ENCODE measurements at places on chromosomes 11 and 22.
A peak's percentile ranks its signal among the peaks of the same experiment; 100 is the strongest.

GRCh38 chr11:32817181-32817851, 12.4 kb upstream of the PRRG4 start:
- no peak for DNase-seq

GRCh38 chr11:33704240-33705002, 3.8 kb upstream of the C11orf91 start:
- no peak for DNase-seq

- DNase-seq = no peak
Measured at GRCh38 chr11:80698637-80699036, 1257.8 kb upstream of the TENM4 start.

DNA sequence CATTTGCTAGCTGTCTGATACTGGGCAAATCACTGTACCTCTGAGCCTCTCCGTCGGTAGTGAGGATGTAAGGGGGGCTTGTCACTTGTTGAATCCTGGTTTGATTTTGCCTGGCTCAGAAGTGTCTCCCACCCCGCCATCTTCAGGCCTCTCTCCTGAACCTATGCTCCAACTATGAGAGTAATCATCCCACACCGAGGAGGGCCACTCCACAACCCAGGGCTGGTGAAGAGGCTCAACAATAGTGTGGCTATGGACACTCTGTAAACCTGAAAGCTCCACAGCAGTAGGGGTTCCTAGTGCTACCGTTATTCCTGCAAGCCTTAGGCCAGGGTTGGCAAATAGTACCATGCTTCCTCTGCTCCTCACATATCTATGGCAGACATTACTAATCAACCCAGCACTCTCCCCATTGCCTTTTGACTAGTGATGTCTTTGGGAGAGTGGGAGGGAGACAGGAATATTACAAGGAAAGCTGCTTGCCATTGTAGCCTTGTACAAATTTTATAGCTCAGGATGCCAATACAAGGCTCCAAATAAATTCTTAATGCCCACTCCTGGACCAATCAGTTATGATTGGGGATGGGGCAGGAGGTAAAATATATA, 134.0 kb upstream of the TEAD1 start:
- no peak for DNase-seq

GRCh38 chr11:2259897-2260451, 10.4 kb downstream of the ASCL2 start:
- no peak for DNase-seq

DNA sequence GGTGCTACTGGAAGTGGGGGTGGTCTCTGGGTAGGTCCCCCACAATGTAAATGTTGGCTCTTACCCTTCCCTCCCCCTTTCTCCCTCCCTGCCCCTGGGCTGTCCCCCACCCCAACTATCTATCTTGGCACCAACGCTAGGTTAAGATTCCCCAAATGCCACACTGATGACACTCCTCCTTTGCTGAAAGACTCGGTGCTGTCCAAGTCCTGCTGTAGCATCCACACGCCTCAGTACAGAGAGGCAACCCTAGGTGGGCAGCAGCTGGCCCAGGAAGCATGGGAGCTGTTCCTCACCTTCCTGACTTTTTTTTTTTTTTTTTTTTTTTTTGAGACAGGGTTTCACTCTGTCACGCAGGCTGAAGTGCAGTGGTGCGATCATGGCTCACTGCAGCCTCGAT, 3.4 kb upstream of the KCTD17 start:
- DNase-seq = no peak

DNA sequence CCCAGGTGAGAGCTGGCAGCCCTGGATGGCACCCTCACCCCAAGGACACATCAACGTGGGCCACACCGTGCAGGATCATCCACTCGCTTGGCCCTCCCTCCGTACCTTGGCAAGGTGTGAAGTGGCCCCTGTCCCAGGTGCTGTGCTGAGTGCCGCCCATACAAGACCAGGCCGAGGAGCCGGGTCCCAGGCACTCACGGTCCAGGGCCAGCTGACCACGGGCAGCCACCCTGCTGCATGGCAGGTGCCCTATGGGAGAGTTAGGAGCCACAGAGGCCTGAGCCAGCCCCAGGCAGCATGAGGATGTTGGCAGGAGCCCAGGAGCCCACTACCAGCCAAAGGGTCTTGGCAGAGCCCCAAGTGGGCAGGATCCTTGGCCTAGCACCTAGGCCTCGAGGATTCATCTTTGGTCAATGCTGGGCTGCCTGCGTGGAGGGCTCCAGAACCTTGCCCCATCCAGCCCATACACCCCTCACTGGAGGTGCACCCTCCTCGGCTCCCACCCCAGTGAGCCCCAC, 19.6 kb downstream of the RTN4R start:
- no peak for DNase-seq

DNA sequence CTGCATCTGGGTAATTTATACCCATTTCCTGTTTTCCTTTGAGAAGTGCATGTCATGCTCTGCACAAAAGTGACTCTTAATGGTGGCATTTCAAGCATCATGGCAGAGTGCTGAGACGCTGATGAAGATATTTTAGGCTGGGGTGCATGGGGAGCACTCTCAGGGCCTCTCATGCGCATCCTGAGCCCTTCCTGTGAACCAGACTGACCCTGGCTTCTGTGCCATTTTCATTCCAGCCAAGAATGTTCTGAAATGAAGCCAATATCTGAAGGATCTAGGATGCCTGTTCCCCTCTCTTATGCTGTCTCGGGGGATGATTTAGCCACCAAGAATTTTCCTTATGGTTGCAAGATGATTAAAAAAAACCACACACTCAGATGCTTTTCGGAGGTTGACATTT, 61.5 kb downstream of the MIAT start:
- no peak for DNase-seq

- DNase-seq = no peak
Measured at GRCh38 chr11:34261820-34262219, 96.0 kb downstream of the ABTB2 start.

DNA sequence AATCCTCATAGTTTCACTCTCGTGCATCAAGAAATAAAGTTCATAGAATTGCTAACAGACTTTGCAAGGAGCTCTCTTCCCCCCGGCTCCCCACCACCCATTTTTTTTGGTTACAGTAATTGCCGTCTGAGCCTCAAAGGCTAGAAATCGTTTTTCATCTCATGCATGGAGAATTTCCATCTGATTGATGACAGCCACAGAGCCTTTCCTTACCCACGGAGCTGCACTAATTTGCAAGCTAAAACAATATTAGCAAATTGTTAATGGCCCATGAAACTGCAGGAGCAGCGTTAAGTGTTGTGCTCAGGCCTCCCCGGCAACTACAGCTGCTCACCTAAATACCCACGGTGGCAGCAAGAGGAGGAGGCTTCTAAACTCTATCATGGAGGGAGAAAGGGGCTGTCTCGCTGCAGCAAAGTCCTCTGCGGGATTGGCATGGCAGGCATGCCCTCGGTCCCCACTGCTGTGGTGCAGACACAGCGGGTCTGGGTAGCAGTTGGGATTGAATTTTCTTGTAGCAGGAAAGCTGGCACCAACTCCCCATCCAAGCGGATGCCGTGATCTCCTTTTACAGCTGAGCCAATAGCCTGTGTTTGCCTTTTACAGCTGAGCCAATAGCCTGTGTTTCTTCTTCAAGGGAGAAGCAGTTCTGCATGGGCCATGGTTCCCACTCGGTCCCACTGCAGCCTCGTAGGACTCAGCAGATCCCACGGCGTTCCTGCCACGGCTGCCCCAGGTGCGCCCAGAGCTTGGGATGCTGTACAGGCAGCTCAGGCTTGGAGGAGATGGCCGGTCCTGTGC, 412.3 kb downstream of the BRD1 start:
- DNase-seq = no peak

- peak; percentile 11 for DNase-seq
Measured at GRCh38 chr11:7348432-7349304, 97.0 kb downstream of the SYT9 start.

DNA sequence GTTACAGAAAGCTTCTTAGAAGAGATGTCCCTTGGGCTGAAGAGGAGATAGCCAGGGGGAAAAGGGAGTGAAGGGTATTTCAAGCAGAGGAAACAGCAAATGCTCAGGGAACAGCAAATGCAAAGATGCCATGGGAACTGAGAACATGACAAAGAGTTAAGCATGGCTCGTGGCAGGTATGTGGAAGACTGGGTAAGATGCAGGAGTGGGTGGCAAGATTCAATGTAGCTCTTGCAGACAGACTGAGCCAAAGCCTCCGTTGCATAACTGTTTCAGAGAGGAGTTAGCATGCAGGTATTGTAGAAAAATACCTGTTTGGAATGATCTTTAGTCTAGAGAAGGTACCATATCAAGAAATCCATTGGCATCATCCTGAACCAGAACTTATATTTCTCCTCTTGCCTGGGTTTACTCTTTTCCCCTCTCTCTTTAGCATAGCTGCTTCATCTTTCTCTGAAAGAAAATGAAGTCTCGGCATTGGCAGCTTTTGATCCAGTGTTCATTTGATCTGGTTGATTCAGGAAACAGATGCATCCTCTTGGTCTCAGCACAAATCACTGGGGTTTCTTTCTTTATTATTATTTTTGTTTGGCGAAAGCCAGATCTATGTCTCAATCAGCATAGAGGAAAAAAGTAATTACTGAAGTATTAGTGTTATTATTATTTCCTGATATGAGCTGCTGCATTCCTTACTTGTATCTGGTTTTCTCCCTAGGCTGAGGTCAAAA, 41.7 kb upstream of the NUP160 start:
- DNase-seq = no peak

- DNase-seq = no peak
Measured at GRCh38 chr11:118612378-118612777, 5.0 kb downstream of the PHLDB1 start.

DNA sequence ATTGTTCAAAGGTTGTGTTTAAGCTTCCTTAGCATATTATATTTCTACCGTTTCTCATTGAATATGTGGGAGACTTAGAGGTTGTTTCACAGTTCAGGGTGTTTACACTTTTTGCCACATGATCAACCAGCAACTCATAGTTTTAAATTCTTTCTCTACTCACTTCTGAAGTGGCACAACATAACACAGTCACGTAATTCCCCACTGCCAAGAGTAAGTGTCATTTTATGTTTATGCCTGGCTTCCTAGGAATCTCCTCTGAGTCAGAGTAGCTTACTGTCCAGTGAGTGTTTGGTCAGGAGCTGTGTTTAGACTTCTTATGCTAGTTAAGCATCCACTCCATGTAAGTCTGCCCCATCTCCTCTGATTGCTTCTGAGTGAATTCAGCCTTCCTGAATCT, 520.8 kb upstream of the KIRREL3 start:
- no peak for DNase-seq

DNA sequence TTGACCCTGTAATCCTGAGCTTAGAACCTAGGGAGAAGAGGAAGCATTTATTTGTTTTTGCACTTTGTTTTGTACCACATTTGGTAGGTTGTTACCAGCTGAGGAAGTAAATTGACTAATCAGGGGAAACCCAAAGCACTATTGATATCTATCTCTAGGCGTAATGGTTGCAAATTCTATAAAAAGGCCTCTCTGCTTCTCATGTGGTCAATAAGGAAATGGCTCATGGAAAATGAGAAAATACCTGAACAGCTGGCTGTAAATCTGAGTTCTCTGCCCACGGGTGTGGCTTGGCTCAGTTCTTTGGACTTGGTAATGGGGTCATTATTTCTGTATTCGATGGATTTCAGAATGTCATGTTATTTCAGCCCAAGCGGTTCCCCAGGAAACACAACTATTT, 42.4 kb downstream of the BARX2 start:
- DNase-seq = no peak

- peak; percentile 91 for DNase-seq
Measured at GRCh38 chr11:72814286-72815109, at the start of gene ATG16L2. TSS of gene ATG16L2 (plus strand) at chr11:72814411. CDS start at chr11:72814446, 35 bp downstream.

DNA sequence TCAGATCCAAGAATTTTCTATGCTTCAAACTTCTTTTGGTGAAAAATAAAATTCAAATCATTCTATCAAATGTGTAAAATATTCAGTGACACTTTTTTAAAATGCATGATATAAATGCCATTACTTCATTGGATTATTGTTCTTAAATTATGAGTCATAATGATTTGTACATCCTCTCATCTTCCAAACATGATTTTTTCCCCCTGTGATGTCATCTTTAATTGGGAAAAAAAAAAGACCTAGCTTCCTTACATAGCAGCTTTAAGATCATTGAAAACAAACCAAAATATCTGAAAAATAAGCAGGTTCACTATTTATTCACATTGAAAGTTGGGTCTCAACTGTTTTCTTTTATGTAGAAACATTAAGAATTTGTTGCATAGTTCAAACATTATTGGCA, 1549.4 kb downstream of the LRRC4C start:
- DNase-seq = no peak

- DNase-seq = no peak
Measured at GRCh38 chr11:34594603-34595002, 26.3 kb upstream of the EHF start.

GRCh38 chr11:118910309-118911112, 15.2 kb downstream of the BCL9L start:
- peak; percentile 76 for DNase-seq

DNA sequence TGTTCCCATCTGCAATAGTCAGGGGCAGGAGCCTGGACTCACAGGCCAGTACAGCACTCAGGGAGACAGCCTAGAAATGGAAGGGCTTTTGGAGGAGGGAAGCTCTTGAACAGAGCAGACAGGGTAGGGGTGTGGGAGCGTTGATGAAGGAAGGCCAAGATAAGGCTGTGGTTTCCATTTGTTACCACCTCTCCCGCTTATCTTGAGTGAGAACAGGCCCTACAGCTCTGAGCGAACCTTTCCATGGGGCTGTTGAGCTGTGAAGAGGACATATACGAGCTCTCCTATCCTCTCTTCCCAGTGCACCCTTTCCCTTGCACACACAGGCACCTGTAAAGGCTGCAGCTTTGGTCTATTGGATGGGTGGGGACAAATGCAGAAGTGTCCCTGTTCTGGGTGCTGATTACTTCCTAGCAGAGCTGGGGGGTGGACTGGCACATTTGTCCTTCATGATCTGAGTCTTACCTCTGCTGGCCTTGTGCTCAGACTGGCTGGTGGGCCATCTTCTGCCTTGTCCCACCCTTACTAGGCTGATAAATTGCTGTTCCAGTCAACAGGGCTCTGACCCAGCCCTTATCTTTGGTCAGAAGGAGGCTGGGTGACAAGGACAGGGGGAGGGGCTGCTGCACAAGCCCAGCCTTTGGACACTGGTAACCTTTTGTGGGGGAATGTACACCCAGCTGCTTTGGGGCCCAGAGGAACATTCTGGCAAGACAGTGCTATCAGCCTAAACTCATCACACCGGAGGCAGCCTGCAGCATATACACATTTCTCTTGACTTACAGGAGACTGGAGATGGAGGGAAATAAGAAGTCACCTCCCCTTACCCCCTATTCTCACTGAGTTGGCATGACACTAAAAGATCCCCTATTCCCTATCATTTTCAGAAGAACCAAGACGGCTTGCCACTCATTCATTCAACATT, 80.1 kb upstream of the NNMT start:
- DNase-seq = no peak

DNA sequence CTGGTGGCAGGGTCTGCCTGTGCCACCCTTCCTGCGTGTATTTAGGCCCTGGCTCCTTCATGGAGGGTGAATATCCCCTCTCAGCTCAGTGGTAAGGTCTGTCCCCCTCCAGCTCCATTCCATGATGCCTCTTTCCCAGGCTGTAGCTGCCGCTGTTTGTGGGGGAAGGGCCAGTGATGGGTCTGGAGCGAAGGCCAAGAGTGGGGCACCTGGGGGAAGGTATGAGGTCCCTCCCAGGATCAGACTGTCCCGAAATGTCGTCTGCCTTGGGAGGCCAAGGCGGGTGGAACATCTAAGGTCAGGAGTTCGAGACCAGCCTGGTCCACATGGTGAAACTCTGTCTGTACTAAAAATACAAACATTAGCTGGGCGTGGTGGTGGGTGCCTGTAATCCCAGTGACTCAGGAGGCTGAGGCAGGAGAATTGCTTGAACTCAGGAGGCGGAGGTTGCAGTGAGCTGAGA, 1.1 kb downstream of the CD151 start:
- DNase-seq = no peak

- DNase-seq = no peak
Measured at GRCh38 chr22:36413022-36413775, 25.4 kb upstream of the MYH9 start.
